ENCODE measurements at places on chromosomes 5 and 9.
A peak's percentile ranks its signal among the peaks of the same experiment; 100 is the strongest.

DNA sequence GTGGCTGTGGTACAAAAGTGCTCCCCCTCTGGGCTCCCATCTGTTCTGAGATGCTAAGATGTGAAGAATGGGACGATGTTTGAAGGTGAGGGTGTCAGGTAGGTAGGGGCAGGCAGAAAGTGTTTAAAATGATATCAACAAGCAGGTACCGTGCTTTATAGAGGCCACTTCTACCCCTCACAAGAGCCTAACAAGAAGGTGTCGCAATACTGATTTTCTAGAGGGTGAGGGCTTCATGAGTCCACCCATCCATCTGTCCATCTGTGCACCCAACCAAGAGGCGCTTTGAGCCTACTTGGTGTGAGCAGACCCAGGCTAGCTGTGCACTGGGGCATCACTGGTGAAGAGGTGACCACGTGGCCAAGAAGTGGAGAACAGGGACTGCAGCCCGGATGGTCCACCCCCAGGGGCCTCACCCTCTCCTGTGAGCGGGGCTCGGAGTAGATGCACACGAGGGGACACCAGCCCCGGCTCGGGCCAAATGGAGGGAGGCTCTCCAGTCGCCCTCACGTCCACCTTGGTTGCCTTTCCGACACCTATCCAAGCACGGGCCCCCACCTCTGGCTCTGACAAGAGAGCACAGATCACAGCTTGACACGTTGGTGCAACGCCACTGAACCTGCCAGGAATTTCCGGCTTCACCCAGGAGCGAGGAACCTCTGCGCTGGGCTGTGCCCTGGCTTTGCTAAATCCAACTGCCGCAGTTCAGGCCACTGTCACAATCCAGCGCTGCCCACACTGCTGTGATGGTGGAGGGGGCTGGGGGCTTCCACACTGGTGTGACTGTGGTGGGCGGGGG is 34.5 kb downstream of the CRB2 start:
- no peak for DNase-seq

DNA sequence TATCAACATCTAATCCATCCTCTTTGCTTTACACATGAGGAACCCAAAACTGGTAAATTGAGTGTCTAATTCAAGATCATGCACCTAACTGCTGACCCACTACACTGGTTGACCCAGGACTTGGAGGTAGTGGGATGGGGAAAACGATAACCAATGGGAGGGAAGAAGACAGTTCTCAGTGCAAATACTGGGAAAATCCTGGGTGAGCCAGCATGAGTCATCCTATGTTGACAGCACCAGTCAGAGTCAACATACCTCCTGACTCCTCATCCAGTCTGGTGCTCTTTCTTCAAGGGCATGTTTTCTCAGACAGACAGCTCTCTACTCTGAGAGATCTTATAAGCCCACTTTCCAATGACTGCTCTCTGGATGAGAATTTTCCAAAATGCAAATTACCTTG is 232.8 kb upstream of the PTGER4 start:
- no peak for DNase-seq

DNA sequence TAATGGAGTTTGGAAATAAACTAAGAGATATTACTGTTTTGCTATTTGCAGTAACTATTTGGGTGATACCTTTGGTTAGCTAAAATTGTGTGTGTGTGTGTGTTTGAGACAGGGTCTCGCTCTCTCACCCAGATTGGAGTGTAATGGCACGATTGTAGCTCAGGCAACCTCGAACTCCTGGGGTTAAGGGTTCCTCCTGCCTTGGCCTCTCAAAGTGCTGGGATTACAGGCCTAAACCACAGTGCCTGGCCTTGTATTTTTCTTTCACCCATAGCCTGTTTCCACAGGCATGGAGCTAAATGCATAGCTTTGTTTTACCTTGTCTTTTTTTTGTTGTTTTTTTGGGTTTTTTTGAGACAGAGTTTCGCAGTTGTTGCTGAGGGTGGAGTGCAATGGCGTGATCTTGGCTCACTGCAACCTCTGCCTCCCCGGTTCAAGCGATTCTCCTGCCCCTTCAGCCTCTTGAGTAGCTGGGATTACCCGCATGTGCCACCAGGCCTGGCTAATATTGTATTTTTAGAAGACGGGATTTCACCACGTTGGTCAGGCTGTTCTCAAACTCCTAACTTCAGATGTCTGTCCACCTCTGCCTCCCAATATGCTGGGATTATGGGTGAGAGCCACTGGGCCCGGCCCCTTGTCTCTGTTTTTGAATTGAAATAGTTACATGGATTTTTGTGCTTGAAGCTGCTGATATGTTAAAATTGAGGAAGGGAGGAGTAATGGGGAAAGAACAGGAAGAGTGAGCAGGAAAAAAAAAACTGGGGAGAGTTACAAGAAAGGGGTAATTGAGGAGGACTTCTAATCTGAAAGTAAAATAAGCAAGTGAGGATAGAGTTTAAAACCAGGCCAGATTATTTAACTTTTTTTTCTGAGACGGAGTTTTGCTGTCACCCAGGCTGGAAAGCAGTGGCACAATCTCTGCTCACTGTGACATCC is 5.7 kb downstream of the GPBP1 start:
- DNase-seq: no peak

- no peak for DNase-seq
These were observed 35.2 kb downstream of the INSYN2B start for GRCh38 chr5:169944922-169945680.

GRCh38 chr5:87627363-87627762 is 214.6 kb upstream of the CCNH start:
- no peak for DNase-seq

DNA sequence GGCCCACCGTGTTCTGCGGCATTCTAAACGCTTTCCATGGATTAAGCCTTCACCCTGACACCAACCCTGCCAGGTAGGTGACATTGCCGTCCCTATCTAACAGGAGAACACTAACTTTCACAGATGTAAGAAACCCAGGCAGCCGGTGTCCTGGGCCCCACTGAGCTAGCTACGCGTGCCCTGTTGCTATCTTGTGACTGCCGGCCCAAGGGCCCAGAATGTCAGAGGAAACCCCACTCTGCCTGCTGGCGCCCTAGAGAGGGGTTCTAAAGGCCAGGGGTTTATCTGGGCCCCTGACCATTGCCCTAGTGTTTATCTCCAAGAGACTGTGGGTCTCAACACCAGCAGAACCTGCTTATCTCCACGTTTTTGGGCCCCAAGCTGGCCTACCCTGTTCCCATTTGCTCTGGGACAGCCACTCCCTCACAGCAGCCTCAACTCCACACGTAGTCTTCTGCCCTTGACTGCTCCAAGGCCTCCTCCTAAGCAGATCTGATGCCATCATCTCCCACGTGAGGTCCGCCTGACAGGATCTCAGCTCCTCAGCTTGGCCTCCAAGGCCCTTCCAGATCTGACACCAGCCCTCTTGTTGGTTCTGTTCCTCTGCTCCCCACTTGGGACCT is 18.1 kb upstream of the ZBTB34 start:
- no peak for DNase-seq

DNA sequence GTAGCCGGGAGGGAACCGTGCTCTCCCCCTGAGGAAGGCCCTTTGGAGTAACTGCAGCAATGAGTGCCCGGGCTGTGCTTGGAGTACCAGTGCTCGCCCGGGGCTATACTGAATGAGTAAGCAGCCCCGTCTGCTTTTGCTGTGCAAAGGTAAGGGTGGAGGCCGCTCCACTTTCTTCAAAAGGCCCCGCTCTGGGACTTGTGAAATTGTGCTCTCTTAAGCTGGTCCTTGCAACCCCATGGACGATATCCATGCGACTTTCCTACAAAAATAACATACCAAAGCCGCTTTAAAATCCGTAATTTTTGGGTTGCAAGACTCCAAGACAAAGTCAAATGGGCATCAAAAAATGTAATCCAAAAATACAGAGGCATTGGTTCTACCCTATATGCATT is 578 bp upstream of the TNFAIP8 start:
- no peak for DNase-seq

DNA sequence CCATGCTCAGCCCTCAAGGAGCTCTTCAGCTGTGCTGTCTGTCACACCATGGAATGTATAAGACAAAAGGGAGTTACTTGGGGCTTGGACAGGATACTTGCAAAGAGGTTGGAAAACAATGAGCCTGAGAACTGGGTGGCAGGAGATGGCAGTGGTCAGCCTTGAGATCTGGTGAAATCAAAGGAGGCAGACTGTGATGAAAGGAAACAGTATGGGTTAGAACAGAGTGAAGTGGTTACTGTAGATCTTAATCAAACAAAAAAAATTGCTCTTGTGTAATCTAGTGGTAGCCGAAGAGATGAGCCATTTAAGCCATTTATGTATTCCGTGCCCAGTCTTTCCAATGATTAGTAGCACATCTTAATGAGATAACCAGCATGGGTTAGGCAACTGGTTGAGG is 142.2 kb downstream of the SV2C start:
- DNase-seq: no peak

DNA sequence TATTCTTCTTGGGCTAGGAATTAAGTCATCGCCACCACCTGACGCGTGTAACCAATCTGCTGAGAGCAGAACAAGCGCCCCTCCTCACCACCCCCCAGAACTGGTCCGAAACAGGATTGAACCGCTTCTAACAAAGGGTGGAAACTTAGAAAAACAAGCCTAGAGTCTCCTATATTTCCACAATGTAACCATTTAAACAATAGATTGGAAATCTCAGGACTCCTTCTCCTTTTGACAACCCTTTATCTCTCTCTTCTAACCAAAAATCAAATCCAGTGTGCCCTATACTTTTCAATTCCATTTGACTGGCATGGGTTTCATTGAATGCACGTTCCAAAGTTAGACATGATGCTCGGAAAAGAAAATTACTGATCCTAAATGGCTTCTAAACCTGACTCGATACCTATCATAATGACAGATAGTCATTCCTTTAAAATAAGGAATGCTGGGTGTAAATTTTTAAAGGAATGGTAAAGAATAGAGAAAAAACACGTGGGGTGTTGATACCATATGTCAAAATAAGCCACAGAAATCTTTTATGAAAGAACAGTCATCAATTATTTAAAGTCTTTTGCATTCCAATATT is 1.2 kb downstream of the ARRDC3 start:
- peak; percentile 31 for DNase-seq

GRCh38 chr9:33248606-33249005 is 8.6 kb downstream of the SPINK4 start:
- no peak for DNase-seq

DNA sequence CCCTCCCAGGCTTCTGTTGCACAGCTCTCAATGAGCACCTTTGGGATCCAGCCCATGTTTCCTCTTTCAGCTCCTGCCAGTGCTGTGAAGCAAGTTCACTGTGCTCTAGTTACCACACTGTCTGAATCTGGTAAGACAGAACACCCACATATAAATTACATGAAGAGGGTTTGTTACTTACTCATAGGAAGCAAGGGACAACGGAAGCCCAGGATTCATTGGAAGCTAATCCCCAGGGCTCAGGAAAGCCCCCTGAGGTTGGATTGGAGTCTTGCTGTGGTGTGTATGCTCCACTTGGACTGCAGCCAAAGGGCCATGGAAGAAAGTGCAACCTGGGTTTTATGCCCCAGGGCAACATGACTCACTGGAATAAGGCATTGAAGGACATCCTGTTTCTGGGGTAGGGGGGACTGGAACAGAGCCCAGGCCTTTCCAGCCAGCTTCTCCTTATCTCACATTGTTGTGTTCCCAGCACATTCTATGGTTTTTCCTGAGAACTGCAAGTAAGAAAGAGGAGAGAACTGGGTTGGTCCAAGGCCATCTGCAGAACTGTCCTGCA is 15.6 kb upstream of the CLK4 start:
- DNase-seq: no peak

DNA sequence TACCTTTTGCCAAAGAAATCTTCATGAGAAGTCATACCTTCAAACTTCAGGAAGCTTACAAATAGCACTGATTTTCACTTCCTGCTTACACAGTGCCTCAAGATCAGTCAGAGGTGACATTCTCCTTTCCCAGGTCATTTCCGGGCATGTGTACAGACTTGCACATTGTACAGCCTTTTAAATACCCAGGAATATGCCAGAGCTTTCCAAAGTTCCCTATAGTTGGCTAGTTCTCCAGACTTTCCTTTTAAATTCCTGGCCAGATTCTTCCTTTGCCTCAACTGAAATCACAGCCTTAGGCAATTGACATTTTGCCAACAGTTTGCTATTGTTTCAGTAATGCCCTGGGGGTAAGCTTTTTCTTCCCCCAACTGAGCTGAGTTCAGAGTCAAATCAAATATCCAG is 47.2 kb downstream of the RFX3 start:
- no peak for DNase-seq

DNA sequence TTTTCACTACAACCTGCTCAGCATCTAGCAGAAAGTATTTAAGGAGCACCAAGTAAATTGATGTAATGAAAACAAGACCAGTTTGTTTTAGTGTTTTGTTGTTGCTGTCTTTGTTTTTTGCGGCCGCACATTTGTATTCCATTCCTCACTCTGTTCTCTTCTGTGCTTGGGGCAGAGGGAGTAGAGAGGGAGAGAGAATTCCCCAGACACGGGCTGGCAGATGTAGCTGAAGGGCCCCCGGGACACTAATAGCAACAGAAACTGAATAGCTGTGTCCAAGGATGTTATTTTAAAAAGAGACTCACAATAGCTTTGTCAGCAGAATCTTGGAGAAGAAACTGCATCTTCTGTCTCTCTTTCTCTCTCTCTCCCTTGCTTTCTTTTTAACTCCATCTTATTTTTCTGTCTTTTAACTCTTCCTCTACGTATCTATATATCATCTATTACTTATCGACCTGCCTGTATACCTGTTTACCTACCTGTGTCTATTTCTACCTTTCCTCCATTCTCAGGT is 145.3 kb downstream of the PAPPA start:
- no peak for DNase-seq

DNA sequence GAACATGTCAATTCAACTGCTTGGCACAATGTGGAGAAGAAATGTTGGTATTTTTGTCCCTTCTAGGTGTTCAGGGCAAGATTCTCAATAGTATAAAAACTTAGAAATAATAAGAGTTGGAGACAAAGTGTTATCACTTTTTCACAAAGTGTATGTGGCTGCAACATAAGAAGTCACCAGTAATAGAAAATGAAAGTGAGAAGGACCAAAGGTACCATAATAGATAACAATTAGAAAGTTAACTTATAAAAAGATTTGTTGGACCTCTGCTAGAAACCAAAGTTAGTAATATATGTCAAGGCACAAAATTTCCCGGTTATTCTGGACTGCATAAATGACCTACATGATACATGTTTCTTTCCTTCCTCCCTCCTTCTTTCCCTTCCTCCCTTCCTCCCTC is 1535.3 kb downstream of the EFNA5 start:
- no peak for DNase-seq
